ENCODE measurements at places on chromosomes 2 and 18.

- no peak for DNase-seq
These were observed 447.9 kb downstream of the IRS1 start for GRCh38 chr2:226351711-226352110.

DNA sequence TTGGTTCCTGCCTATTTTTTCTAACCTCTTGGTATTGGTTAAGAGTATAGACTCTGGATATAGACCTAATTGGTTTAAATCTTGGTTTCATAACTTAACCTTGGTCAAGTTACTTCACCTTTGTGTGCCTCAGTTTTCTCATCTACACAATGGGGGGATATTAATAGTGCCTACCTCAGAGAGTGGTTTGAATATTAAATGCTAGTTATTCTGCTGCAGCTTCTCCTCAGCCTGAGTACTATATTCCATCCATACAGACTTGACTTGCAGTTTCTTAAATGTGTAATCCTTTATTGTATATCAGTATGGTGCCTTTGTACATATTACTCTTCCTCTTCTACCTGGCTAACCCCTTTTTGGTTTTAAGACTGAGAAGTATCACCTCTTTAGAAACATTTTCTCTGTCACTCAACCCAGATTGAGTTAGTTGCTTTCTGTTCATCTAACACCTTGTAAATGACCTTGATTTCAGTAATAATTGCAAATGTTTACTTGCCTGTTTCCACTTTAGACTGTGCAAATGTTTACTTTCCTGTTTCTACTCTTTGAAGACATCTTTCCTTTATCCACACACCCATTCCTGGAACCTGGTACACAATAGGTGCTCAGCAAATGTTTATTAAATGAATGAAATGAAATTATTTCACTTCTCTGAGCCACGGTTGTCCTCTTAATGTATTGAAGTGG, 6.6 kb downstream of the ACVR2A start:
- no peak for DNase-seq

DNA sequence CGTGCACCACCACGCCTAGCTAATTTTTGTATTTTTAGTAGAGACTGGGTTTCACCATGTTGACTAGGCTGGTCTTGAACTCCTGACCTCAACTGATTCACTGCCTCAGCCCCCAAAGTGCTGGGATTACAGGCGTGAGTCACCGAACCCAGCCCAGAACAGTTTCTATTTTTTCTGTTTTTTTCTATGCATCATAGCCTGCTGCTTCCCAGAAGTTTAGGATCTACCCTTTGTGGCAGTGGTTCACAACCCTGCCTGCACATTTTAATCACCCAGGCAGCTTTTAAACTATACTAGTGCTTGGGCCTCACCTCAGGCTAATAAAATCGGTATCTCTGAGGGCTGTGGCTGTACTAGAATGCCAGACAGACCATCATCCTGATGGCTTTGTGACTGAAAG, 39.7 kb upstream of the SOCS6 start:
- no peak for DNase-seq

GRCh38 chr2:172931918-172932520, 143.6 kb upstream of the MAP3K20 start:
- DNase-seq: peak; percentile 24

- DNase-seq: no peak
These were observed 14.6 kb downstream of the STRADB start for GRCh38 chr2:201466050-201466675.

DNA sequence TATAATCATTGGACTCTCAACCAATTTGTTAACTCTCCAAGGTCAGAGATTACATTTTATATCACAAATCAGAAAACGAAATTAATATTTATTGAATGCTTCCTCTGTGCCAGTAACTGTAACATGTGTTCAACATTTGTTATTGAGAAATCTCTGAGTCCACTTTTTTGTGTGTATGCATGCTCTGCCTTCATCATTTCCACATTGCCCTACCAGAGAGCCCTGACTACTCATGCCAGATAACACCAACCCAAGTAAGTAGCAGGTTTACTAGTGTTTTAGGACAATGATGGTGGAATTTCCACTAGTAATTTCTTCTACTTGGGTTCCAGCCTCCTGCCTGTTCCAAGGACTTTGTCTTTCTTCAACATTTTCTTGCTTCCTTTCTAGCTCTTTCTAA, 14.2 kb upstream of the FAP start:
- DNase-seq: no peak

DNA sequence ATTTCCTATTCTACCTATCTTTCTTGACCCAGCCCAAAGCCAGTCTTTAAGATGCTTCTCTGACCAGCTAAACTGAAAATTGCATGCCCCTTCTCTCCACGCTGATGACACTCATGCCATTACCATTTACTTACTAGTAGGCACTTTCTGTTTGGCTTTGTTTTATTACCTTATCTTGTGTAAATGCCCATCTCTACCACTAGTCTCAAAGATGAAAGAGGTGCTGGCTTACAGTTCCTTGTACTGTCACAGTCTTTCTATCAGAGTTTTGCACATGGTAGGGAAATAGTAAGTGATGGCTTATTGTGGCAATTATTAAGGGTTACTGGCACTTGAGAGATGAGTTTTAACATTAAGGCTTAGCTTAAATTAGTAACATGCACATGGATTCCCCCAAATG, 352.1 kb downstream of the RBM43 start:
- no peak for DNase-seq

DNA sequence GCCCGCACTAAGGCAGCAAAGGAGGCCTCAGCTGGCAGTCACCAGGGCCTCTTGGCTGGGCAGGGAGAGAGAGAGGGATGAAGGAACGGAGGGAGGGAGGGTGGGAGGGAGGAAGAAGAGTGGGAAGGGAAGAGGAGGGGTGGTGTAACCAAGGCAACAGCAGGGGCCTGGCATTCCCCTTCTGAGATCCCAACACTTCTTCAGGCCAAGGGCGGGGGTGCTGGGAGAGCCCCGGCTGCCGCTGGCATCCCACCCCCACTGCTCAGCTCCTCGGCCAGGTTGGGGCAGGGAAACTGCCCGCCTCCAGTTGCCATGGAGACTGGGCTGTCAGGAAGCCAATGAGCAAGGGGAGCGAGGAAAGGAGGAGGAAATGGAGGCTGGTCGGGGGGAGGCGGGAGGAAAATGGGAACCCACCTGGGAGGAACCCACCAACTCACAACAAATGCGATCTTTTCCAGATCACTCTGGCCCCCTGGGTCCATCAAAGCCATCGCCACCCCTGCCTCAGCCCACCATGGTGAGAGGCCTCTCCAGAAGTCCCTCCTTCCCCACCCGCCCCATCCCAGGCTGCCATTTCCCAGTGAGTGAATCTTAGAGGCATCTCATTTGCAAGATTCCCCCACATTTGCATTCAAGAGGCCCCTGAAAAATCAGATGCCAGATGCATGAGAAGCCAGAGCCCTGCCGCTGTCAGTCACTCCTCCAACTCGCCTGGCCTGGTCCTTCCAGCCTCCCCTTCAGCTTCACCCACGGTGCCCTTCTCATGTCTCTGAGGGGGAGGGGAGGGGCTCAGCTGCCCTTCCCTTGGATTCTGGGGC, 12.4 kb downstream of the SH2D6 start:
- no peak for DNase-seq

DNA sequence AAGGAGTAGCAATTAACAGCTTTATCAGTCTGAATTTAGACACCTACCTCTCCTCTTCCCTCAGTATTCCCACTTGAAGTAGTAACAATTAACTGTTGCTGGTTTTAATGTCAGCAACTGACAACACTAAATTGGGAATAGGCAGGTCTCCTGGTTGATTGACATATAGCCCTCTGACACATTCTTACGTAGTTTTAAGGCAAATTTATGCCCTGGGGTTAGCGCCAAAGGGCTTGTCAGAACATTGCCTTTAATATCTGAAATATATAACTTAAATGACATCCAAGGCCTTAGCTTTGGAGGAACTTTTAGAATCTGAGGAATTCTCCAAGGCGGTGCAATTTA, 7.4 kb downstream of the ASXL3 start:
- DNase-seq: no peak

- DNase-seq: no peak
These were observed 13.7 kb upstream of the INO80C start for GRCh38 chr18:35511428-35511827.

GRCh38 chr18:58398648-58399398, 230.1 kb downstream of the ALPK2 start:
- no peak for DNase-seq

DNA sequence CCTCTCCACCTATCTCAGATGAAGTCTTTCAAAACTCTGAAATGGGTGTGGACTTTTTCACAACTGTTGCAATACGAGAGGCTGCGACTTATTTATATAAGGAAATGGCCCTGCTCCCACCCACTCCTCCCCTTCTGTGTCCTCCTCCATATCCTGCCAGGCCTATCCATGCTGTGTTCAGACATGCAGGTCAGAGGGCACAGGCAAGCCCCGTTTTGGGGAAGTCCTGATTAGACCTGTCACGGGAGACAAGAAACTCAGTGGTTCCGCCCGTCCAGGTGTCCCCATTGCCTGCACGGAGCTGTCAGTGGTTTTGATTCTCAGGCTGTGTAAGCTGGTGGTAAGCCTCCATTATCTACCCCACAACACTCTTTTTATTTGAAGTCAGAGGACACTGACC, 99.6 kb upstream of the MGAT5 start:
- DNase-seq: peak; percentile 18

GRCh38 chr2:189783451-189783926, 650 bp downstream of the ORMDL1 start:
- no peak for DNase-seq

DNA sequence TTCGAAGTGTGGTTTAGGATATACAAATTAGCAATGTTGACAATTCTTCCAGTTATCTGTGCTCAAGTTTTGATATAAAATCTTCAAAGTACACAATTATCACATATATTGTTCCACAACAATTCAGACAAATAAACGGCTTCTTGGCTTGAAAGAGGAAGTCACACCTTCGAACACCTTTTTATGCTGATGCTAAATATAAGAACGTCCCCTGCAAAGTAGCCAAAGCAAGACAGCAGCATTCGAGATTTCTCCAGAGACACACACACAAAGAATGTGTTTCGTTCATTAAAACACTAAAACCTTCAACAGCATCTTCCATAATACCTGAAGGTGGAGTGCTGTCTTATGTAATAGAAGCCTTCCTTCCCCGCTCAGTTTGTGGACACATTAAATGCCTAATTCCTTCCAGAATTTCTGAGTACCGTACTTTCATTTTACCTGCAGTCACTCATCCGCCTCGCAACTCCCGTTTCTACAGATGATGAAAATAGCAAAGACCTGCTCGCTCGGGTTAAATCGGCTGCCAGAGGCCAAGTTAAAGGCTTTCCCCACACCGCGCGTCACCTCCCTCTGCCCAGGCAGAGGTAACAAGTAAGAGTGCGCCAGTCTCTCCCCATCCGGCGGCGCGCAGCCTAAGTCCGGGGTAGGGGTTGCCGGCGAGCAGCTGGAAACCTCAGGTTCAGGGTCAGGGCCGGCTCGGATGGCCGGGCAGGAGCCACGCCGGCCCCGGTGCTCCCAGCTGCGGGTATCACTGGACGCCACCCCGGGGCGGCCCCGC, 847 bp downstream of the SERPINE2 start:
- DNase-seq: peak; percentile 15

DNA sequence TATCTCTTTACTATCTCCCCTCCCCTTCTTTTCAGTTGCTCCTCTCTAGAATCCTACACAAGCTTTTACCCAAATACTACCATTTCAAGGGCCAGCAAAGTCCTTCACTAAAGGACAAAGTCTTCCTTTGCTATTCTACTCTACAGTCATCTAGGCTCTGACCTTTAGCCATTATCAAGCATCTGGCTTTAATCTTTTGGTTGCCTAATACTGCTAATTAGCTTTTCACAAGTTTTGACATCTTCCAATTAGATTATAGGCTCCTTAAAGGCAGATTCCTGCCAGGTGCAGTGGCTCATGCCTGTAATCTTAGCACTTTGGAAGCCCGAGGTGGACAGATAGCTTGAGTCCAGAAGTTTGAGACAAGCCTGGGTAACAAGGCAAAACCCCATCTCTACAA, 194.4 kb downstream of the SH3BP4 start:
- DNase-seq: no peak

DNA sequence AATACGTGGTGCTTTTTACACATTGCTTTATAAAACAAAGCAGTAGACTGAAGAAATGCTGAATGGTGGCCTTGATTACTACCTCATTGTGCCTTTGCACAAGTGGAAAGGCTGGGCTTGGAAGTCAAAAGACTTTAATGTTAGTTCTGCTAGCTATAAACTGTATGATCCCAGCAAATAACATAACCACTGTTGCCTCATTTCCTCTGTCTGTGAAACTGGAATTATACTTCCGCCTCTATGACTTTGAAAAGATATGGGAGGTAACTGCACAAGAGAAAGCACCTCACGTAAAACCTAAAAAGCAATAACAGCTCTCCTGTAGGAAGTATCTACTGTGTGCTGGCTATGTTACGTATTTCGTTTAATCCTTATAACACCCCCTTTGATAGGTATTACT, 43.4 kb upstream of the DSC1 start:
- DNase-seq: no peak

DNA sequence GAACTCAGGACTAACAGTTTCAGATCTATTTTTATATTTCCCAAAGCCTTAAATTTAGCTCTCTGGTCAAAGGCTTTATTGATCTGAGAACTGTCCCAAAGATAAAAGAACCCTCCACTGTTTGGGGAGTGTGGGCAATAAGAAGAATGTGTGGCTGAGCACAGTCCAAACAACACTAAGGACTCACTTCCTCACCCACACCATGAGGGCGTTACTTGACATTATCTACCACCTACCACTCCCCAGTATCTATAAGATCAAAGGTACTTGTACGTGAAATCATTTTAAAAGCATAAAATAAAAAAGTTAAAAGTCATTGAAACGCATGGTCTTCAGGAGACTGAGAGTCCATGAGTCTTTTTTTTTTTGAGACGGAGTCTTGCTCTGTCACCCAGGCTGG, 54.6 kb upstream of the NFU1 start:
- no peak for DNase-seq

DNA sequence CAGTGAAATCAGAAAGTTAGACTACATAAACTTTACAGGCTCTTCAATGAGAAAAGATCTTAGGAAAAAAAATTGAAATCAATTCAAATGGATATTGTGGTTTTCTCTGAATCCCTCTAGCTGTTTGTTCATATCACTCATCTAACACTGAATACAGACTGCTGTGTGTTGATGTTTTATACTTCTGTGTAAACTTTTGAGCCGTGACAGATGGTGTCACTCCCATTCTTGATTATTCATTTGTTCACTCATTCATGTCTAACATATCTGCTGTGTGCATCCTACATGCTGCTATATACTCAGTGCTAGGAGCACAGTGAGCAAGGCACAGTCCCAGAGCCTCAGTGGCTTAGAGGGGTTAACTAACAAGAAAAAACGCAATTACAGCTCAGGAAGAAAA, 12.6 kb downstream of the KLHL23 start:
- no peak for DNase-seq

GRCh38 chr2:86026744-86027065, 79.0 kb downstream of the POLR1A start:
- no peak for DNase-seq

GRCh38 chr2:96249654-96250053, 16.1 kb downstream of the TMEM127 start:
- DNase-seq: no peak

GRCh38 chr18:69929041-69929774, 18.5 kb downstream of the CD226 start:
- no peak for DNase-seq

- no peak for DNase-seq
These were observed 150.1 kb downstream of the WDPCP start for GRCh38 chr2:63438181-63438580.

GRCh38 chr2:54503192-54503591, 47.1 kb downstream of the SPTBN1 start:
- peak; percentile 5 for DNase-seq

- DNase-seq: no peak
These were observed 4.0 kb downstream of the DGKD start for GRCh38 chr2:233358335-233358734.

- no peak for DNase-seq
These were observed 159.8 kb downstream of the SH3RF3 start for GRCh38 chr2:109288544-109289368.

GRCh38 chr2:215236131-215236530, 75.7 kb upstream of the ATIC start:
- DNase-seq: no peak
